ENCODE measurements at places on chromosomes 3 and 15. TPM values are rescaled to one million over a fixed set of nuclear protein-coding genes. Genes with fewer than 3 reads are reported as not detected.

- DNase-seq, result no peak
Measured at GRCh38 chr15:101346928-101347327, 51.9 kb upstream of the SNRPA1 start.

GRCh38 chr3:172700256-172700655 lies 10.6 kb downstream of the NCEH1 start:
- DNase-seq, result no peak

DNA sequence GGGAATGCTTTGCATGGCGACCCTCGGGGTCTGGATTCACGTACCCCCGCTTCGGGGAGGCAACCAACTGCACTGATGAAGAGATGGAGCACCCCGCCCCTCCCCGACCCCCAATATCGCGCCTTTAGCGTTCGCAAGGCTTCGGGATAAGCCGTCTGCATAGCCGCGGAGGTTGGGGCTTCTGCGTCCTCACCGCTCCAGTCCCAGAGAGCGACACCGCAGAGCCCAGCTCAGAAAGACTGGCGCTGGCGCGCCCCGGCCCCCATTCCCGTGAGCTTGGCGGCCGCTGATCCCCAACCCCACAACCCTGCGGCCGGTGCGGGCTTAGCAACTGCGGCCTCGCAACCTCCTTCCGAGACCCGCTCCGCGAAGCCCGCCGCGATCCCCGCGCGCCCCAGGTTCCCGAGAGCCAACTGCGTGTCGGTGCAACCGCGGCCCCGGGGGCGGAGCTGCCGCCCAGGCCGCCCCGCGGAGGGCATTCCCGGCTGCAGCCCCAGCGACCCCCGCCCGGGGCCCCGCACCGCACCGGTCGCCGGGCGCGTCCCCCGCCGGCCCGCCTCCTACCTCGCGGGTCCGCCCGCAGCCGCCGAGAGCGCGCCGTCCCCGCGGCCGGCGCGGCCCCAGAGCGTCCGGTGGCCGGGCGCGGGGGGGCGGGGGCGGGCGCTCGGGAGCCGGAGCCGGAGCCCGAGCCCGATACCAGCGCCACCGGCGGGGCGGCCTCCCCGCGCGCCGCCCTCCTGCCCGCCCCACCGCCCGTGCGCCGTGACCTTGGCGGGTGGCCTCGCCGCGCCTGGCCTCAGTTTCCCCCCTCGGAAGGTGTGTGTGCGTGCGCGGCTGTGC lies 79.5 kb downstream of the IQSEC1 start:
- DNase-seq, result no peak

DNA sequence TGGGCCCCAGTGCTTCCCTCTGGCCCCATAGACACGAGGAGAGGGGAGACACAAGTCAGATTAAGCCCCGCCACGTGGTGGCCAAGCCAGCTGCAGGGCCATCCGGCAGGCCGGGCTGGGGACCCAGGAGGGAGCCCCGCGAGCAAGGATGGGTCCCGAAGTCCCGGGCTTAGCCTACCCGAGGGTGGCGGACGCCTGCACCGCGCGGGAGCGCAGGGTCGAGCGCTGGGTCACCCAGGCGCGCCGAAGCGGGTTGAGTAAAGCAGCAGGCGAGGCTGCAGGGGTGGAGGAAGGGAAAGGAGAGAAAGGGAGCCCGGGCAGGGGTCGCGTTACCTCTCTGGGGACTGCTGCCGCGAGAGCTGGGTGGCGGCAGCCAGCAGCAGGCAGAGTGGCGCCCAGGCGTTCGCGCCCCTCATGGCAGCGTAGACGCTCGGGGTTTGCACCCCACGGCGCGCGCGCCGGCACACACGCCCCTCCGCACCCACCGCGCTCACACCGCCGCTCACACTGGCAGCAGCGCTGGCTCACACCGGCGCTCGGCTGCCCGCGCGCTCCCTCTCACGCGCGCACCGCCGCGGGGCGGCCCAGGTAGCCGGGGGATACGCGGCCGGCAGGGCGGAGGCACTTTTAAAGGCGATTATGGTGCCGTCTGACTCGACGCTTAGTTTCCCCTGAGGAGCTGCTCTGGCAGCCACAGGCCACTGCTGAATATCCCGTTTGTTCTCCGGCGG lies at the start of gene PCOLCE2:
PCOLCE2 (minus strand) TSS at position 603 of the 731 bp plus-strand sequence; CDS start at position 416, 187 bp downstream.
- no peak for DNase-seq

GRCh38 chr15:85108136-85108535 lies 126.5 kb downstream of the PDE8A start:
- no peak for DNase-seq

- DNase-seq, result no peak
Measured at GRCh38 chr15:67329984-67330733, 75.6 kb downstream of the IQCH start.

GRCh38 chr3:7700539-7700938 lies 801.1 kb upstream of the LMCD1 start:
- no peak for DNase-seq

DNA sequence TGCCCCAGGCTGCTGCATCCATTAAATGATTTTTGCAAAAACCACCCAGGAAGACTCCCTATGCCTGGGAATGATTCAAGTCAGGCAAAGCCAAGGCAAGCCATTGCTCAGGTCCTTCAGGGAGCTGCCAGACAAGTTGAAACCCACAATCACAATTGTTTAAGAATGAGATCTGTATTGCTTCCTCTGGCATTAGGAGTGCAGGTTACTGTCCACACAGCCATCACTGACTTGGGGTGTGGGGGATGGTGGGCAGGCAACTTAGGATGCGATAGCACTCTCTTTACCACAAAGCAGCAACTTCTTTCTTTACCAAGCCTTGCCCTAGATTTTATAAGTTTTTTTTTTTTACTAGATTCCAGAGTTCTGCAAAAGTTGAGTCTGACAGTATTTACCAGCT lies 15.0 kb upstream of the IL20RB start:
- no peak for DNase-seq

GRCh38 chr3:140188285-140188684 lies 253.3 kb downstream of the CLSTN2 start:
- DNase-seq, result no peak

GRCh38 chr3:155204851-155205250 lies 88.6 kb downstream of the STRIT1 start:
- DNase-seq, result no peak

DNA sequence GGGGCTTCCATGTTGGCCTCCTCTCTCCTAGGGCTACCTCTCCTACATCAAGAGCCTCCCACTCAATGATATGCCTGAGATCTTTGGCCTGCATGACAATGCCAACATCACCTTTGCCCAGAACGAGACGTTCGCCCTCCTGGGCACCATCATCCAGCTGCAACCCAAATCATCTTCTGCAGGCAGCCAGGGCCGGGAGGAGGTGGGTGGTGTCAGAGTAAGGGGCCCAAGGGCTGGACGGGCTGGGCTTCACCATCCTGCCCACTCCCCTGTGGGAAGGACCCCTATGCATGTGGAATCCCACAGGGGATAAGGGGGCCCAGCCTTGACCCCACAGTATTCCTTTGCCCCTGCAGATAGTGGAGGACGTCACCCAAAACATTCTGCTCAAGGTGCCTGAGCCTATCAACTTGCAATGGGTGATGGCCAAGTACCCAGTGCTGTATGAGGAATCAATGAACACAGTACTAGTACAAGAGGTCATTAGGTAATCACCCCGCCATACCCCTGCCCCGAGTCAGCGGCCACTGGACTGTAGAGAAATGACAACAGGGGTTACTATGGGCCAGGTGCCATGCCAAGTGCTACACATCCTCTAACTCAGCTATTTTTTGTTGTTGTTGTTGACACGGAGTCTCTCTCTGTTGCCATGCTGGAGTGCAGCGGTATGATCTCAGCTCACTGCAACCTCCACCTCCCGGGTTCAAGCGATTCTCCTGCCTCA lies 47.1 kb downstream of the SEMA3G start:
- DNase-seq, result no peak

GRCh38 chr3:56751056-56751707 lies 50.6 kb downstream of the ARHGEF3 start:
- DNase-seq, result no peak

DNA sequence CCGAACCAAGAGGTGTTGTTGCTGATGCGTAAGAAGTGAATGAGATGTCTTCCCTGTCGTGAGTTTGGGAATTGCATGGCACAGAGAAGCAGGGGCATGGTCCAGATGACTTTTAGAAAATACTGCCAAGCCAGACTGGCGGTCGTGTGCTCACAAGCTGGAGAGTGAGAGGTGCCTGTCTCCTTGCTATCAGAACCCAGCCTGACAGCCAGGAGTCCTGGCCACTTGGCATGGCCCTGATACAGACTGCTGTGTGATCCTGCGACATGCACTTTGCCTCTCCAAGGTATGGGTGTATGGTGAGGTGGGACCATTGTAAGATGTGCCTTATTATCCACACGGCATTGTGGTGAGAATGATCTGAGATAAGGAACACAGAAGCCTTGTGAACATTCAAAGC lies 93.0 kb downstream of the SMAD3 start:
- no peak for DNase-seq

DNA sequence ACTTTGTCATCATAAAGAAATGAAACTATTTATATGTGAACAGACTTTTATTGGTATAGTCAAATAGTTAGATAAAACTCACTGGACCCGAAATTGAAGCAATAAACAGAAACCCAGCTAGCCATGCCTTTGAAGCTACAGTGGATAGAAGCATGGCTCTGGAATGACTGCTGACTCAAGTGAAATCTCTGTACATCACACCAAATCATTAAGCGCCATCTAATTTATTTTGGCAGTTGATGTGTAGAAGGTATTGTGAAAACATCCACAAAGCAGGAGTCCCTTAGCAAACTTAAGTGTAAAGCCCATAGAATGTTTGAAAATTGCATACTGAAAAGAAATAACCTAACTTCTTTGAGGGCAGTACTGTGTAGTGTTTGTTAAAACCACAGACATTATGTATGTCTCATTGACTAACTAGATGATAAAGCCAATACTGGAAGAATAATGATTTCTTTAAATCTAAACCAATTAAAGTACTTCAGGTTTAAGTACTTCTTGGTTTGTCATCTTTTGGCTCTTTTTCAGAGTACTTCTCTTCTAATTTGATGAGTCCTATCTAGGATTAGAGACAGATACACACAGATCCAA lies 42.8 kb upstream of the FBXL22 start:
- no peak for DNase-seq

DNA sequence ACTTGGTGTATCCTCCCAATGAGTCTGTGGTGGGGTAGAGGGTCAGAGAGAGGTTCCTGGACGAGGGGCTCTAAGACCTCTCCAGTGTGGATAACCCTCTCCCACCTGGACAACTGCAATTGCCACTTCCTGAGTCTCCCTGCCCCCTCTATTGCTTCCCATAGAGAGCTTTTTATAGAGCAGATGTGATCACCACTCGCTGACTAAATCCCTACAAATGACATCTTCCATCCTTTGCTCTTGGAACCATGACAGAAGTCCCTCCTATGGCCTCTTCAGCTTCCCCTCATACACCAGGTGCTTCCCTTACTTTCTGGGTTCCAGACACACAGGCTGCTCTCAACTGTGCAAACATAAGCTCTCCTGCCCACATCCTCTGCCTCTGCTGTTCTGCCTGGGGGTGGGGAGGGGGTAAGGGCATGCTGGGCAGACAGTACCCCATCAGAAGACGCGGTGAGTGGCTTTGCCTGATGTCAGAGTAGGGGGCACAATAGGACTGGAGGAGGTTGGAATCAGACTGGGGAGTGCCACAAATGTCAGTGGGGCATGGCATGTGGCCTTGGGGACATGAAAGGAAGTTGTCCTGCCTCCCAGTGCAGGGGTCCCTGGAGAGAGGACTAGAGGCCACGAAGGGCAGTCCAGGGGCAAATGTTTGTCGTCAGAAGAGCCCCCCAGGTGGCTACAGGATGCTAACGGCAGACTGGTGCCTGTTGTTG lies 15.2 kb downstream of the ITIH3 start:
- DNase-seq, result no peak

DNA sequence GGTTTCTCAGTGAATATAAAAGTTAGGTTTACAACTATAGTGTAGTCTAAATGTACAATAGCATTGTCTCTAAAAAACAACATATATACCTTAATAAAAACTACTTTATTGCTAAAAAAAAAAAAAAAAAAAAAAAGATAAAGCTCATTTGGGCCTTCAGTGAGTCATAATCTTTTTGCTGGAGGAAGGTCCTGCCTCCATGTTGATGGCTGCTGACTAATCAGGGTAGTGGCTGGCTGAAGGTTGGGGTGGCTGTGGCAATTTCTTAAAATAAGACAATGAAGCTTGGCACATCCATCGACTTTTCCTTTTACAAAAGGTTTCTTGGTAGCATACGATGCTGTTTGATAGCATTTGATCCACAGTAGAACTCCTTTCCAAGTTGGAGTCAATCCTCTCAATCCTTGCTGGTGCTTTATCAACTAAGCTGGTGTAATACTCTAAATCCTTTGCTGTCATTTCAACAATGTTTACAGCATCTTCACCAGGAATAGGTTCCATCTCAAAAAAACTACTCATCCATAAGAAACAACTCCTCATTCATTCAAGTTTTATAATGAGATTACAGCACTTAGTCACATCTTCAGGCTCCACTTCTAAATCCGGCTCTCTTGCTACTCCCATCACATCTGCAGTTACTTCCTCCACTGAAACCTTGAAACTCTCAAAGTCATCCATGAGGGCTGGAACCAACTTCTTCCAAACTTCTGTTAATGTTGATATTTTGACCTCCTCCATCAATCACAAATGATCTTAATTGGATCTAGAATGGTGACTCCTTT lies 13.3 kb downstream of the ZNF280D start:
- no peak for DNase-seq

DNA sequence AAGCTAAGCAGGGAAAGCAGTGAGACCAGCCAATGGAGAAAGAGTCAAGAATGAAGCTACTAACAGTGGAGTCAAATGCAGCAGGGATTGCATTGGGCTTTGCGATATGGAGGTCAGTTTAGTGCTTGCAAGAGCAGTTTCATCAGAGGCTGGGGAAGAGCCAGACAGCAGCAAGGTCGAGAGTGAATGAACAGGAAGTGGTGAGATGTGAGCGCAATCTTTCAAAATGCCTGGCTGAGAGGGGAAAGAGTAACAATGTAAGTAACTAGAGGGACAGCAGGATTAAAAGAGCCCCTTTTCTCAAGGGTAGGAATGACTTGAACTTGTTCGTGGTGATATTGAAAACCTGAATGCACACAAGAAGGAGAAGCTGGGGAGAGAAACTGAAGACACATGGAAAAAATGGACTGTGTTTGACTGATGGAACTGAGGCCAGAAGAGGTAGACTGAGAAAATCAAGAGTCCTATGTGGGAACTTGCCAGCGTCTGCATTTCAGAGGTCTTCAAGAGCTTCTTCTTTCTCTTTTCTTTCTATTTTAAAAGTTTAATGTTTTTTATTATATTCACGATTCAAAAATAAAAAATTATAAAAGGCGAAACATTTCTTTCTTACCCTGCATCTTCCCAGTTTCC lies 30.6 kb upstream of the GPR160 start:
- peak; percentile 20 for DNase-seq

GRCh38 chr3:150242220-150242936 lies 165.7 kb upstream of the TSC22D2 start:
- no peak for DNase-seq

- DNase-seq, result no peak
Measured at GRCh38 chr3:134057006-134057653, 27.4 kb upstream of the SLCO2A1 start.

The P2RY14 gene
- 0.18 TPM for total RNA-seq

The CIP2A gene
- total RNA-seq, result 45.6 TPM

The TMA7 gene
- 289 TPM for total RNA-seq

The FURIN gene
- total RNA-seq, result 564 TPM

The ACP3 gene
- not detected for total RNA-seq

The RBP2 gene
- total RNA-seq, result not detected

The SOX14 gene
- total RNA-seq, result not detected

The GPR160 gene
- 7.7 TPM for total RNA-seq

The WNT5A gene
- total RNA-seq, result 0.05 TPM

The SMCO1 gene
- total RNA-seq, result not detected

The CX3CR1 gene
- total RNA-seq, result 0.48 TPM

The SLC25A26 gene
- 15.5 TPM for total RNA-seq

The SLC12A1 gene
- total RNA-seq, result not detected

The DHX36 gene
- 82.1 TPM for total RNA-seq

The GCSAM gene
- 1.9 TPM for total RNA-seq

The RGMA gene
- total RNA-seq, result not detected

The LRTM1 gene
- total RNA-seq, result not detected

Measured in activated T-helper 2 cell treated with anti-CD3 and anti-CD28 coated beads, Interferon-gamma antibody, Interleukin-2, Interleukin-4, amounts not matched to agents 10 μg/mL and 5 μg/mL and 100 μg/mL, durations not matched to agents 14 hours and 24 hours and 36 hours (primary cell).